ENCODE measurements at places on chromosomes 3 and 15.

DNA sequence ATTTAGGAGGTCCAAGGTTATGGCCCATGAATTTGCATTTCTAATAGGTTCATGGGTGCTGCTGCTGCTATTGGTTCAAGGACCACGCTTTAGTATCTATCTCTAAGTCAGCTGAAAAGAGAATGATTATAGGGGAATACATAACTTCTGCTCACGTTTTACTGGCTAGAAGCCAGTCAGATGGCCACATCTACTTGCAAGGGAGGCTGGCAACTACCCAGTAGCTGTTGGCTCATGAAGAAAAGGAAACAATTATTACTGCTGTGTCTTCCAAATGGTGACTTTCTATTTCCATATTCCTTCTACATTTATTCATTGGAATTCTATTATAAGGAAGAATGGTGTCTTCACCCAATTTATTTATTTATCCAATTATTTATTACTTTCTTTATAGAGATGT, 54.2 kb downstream of the SLC25A36 start:
- no peak for DNase-seq

DNA sequence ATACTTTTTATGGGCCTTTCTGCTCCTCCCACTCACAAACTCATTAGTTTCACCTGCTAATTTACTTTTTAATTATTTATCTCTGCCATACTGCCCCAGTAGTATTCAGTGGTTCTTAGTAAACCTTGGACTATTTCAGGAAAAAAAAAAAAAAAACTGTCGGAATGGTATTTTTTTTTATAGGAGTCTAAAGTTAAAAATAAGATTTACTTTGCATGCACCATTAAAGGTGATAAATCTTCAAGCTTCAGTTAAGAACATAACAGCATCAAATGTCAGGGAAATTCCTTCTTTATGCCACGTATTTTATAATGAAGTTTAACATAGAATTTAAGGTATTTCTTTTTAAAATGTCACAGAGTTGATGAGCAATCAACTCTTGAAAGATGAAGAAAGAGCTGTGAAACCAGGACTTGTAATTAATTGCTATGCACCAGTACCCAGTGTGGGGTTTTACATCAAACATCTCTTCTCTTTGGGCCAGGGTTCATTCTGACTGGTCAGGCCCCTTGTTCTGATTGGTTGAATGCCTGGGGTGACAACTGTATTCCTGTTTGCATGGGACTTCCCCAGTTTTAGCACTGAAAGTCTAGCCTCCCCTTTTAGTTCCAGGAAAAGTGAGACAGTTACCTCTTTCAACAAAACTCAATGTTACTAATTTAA, 40.3 kb upstream of the PTPRG start:
- DNase-seq: no peak

- DNase-seq: no peak
Measured at GRCh38 chr3:85758442-85758841, 799.7 kb downstream of the CADM2 start.

- DNase-seq: peak; percentile 19
Measured at GRCh38 chr3:34185301-34185700, 386.9 kb downstream of the PDCD6IP start.

DNA sequence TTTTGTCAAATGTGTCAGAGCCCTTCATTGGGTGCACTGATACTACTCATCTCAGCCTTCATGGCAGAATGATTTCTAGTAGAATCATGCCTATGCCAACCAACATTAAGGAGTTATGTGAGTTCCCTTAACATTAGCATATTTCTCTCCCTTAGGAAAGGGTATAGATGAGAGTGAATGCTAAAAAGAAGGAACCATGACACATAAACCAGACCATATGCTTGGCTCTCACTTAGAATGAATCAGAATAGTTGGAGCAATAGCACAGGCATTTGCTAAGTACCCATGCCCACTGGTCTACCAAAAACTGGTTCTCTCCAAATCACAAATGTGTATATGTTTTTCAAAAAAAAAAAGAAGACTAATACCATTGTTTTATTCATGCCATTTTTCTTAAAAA, 51.1 kb downstream of the STRIT1 start:
- DNase-seq: no peak

DNA sequence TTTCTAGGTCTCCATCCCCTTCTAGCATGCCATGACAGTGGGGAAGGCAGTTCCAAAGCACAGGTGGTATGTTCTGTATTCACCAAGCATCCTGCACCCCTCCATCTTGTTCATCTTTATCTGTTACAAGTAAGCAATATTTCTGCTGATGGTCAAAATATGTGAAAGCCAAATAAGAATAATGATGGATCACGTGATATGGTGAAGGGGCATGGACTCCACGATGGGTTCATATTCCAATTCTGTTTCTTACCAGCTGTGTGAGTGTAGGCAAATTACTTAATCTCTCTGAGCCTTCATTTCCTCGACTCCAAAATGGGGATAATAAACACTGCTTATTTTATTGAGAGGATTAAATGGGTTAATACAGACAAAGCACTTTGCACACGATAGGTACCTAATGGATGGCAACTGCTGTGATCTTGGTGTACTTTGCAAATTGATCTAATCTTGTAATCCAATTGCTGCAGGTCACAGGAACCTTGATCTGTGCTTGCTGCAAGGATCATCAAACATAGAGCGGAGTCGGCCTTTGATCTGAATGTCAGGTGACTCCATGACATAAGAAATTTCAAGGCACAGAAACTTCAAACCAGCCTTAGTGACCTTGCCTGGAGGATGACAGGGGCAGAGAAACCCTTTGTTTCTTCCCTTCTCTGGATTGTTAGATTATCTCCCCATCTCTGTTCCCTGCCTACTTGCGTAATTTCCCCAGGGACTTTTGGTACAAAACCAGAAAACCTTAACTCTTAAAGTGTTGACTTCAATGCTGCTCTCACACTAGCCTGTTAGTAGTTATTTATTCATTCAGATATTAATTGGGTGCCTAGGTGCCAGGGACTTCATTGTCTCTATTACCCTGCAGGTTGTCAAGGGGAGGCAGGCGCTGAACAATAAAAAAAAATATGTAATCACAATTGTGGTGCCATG, 25.8 kb downstream of the SIAH2 start:
- no peak for DNase-seq

DNA sequence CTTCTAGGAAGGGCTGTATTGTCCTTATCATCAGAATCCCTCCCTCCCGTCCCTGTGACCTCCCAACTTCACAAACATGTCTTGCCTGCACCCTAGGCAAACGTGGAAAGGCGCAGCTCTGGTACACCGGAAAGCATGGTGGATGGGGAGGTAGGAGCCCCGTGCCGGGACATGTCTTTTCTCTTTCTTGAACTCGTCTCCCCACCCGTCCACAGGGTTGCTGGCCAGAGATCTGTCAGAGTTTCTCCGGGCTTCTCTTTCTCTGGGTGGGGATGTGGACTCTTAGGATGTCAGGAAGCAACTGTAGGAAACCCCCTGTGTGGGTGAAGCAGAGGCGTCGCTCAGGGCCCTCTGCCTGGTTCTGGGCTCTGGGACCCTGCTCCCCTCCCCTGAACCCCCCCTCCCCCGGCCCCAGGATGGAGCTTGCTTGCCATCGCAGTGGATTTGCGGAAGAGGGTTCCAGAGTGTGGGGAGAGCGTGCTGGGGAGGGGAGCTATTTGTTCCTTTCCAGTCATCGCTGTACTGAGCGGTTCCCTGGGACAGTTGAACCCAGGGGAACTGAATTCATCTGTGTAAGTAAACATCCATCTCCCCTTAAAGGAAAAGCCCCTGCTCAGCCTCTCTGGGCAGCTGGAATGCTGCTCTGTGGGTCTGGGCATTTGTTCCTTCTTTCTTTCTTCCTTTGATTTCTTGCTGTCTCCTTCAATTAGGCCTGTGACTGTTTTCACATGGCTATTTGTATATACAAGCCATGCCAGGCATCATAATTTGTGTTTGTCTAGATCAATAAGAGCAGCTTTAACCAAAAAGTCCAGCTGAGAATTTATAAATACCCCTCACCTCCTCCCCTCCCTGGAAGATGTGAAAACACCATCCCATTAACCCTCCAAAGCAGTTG, 72.8 kb downstream of the SMAD3 start:
- DNase-seq: no peak

DNA sequence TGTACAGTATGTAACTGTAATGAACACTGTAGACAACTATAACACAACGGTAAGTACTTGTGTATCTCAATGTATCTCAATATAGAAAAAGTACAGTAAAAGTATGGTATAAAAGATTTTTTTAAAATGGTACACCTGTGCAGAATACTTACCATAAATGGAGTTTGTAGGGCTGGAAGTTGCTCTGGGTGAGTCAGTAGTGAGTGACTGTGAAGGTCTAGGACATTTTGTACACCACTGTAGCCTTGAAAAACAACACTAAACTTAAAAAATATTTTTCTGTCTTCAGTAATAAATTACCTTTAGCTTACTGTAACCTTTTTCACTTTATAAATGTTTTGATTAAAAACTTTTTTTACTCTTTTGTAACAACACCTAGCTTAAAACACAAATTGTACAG, 142.9 kb downstream of the ATG7 start:
- no peak for DNase-seq

DNA sequence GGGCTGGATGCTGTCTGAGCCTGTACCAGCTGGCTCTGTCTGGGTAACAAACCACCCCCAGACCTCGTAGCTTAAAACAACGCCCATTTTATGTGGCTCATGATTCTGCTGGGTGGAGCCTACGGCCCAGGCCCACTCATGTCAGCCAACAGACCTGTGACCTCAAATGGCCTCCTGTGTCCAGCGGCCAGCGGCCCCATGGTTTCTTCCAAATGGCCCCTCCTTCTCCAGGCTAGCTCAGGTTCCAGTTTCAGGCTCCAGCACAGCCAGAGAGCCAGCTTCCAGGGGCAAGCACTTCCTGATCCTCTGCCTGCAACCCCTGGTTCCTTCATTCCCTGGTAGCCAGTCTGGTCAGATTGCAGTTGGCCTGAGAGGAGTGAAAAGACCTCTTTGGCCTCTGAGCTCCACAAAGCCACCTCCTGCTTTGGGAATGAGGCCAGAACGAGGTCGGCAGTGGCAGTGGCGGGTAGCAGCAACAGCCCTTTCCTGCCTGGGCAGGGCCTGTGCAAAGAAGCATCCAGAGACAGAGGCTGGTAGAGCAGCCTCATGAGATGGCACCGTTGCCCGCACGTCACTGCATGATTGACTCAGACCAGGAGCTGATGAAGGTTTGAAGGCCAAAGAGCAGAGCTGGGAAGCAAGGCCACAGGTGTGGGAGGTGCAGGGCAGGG, 21.0 kb upstream of the PLXNA1 start:
- no peak for DNase-seq

DNA sequence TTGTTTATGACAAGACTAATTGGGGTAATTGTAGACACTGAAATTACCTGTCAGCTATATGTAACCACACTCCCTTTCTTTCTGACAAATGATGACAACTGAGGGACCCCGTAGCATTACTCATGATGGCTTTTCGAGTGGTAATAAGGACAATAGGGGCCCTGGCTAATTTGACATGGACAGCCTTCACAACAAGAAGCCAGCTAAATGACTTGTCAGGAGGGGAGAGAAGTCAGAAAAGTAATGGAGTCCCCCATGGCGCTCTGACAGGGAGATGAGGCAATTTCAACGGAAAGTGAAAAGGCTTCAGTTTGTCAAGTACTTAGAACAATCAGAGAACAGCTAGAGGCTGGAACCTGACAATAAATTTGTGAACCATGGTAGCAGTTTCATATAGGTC, 177.3 kb downstream of the CDIN1 start:
- peak; percentile 79 for DNase-seq

DNA sequence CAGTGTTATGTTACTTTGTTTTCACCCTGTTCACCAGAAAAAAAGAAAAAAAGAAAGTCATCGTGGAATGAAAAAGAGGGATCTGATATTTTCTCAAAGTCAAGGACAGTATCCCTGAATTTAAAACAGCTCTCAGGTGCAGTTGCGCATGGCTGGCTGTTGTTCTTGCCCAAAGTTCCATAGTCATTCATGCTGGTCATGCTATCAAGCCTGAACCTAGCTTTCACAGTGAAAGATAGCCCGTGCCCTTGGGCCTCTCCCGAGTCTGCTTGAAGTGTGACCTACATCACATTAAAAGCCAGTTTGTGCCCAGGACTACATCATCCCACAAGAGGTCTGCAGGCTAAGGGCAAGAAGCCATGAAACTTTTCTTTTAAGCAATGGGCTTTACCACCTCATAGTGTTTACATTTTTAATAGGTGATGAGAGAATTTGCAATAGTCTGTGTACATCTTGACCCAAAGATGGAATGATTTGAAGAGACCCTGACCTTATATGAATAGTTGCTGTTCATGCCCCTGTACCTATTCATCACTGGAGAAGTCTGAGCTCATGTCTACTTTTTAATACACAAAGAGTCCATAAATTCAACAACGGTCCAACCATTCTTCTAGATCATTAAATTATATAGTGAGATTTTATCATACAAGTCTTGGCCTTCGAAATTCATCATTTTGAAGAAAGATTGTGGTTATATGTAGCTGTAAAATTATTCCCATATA, 522.5 kb upstream of the MCTP2 start:
- no peak for DNase-seq

DNA sequence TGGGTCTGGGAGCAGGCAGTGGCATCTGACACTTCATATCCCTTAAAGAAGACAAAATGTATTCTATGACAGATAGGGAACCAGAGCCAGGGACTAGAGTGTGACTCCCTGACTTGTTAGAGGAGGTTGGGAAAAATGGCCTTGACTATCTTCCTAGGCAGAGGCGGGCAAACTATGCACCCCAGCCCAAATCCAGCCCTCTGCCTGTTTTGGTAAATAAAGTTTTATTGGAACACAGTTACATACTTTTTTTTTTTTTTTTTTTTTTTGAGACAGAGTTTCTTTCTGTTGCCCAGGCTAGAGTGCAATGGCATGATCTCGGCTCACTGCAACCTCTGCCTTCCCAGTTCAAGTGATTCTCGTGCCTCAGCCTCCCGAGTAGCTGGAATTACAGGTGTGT, 47.3 kb downstream of the QTRT2 start:
- DNase-seq: no peak

GRCh38 chr15:41669701-41670100, 9.5 kb downstream of the MGA start:
- no peak for DNase-seq

- DNase-seq: no peak
Measured at GRCh38 chr3:194373899-194374298, 4.4 kb upstream of the LRRC15 start.

- no peak for DNase-seq
Measured at GRCh38 chr3:169241991-169242707, 421.4 kb downstream of the MECOM start.
